Stimulated activated CD4-positive, alpha-beta T cell treated with anti-CD3 and anti-CD28 coated beads, Interleukin-1b, Interleukin-23, amount 100 ng/mL, for 1 hour (primary cell): ENCODE measurements at places on chromosomes 12 and 14.

GRCh38 chr14:91980157-91980556 lies 32.7 kb upstream of the FBLN5 start:
- DNase-seq: no peak

GRCh38 chr14:85058150-85058549 lies 471.8 kb upstream of the FLRT2 start:
- DNase-seq: no peak

- no peak for DNase-seq
These were observed 141.0 kb downstream of the ZFP36L1 start for GRCh38 chr14:68651652-68652432.

GRCh38 chr12:16150276-16150675 lies 127.2 kb downstream of the SLC15A5 start:
- DNase-seq: no peak

DNA sequence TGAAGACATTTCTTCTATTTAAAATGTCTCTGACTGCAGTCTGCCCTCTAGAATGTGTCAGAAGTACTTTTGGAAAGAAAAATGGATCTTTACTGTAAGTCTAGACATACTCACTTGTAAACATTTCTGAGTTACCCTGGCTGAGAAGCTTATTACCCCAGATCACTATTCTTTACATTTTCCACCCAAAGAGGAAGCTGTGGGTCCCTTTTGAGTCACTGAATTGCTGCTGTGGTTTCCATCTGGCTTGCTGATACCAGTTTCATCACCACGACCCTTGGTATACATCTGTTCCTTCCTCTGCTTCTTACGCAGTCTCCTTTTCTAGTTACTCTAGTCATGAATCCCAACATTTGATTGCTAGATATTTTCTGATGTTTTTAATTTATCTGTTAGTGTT lies 20.2 kb upstream of the CLEC4D start:
- no peak for DNase-seq

DNA sequence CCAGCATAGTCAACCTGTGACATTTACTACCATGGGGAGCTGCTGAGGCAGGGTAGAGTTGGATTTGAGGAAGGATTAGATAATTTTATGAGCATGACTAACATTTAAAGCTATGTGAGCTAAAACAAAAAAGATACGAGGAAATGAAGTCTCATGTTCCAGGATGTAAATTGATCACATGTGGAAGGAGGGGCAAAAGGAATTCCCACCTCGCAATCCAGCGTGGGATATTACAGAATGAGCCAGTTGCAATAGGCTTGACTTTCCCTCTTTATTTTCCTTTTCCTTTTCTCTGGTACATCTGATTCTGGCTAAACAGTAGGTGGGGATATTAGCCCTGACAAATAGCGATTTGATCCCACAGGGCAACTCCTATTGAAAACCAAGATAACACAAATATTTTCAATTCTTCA lies 214.9 kb upstream of the HMGA2 start:
- no peak for DNase-seq

GRCh38 chr12:132489078-132489601 lies 811 bp upstream of the FBRSL1 start:
- peak; percentile 28 for DNase-seq

GRCh38 chr12:111291357-111291756 lies 77.5 kb downstream of the PHETA1 start:
- no peak for DNase-seq

GRCh38 chr12:32615441-32615840 lies 63.7 kb upstream of the DNM1L start:
- DNase-seq: no peak

DNA sequence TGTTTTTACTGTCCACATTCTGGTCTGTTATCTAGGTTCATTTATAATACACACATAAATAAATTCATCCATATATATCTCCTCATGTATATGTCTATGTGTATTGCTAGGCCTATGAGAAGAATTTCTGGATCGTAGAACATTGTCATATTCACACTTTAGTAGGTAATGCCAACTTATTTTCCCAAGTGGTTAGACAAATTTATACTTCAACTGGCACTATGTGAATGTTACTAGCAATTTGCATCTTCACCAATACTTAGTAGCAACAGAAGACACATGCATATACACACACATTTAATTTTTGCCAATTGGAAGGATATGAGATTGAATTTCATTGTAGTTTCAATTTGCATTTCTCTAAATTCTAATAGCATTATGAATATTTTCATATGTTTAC lies 365.1 kb downstream of the FSCB start:
- DNase-seq: no peak

GRCh38 chr14:76829013-76829365 lies 2.8 kb downstream of the LRRC74A start:
- no peak for DNase-seq

GRCh38 chr12:130704606-130705005 lies 11.5 kb downstream of the RIMBP2 start:
- no peak for DNase-seq

GRCh38 chr12:26327975-26328644 lies 132.7 kb downstream of the SSPN start:
- no peak for DNase-seq

- no peak for DNase-seq
These were observed 1752.4 kb upstream of the FLRT2 start for GRCh38 chr14:83777516-83777915.

GRCh38 chr14:85118274-85118673 lies 411.7 kb upstream of the FLRT2 start:
- DNase-seq: no peak

GRCh38 chr14:56040121-56040520 lies 78.1 kb upstream of the PELI2 start:
- DNase-seq: no peak

DNA sequence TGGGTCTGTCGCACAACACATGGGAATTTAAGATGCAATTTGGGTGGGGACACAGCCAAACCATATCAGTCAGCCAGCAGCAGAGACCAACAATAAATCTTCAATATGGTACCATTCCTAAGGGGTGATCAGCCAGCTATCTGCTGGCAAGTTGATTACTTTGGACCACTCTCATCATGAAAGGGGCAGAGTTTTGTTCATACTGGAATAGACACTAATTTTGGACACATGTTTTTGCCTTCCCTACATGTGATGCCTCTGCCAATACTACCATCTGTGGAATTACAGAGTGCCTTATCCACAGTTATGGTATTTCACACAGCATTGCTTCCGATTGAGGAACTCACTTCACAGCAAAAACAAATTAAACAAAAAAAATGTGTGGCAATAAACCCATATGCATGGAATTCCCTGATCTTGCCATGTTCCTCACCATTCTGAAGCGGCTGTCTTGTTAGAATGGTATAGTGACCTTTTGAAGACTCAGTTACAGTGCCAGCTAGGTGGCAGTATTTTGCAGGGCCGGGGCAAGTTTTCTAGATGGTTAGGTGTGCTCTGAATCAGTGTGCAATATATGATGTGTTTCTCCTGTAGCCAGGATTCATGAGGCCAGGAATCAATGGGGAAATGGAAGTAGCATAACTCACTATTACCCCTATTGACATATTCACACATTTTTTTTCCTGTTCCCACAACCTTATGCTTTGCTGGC lies 179.0 kb upstream of the IGF1 start:
- DNase-seq: no peak
